Muscle of back (tissue), 13 donors: ENCODE measurements at places on chromosomes 2 and 18.

- DNase-seq: no peak
Measured at GRCh38 chr18:66124394-66124793, 373.6 kb downstream of the CDH7 start.

GRCh38 chr2:95323347-95324155 is 26.4 kb downstream of the KCNIP3 start:
- no peak for DNase-seq

DNA sequence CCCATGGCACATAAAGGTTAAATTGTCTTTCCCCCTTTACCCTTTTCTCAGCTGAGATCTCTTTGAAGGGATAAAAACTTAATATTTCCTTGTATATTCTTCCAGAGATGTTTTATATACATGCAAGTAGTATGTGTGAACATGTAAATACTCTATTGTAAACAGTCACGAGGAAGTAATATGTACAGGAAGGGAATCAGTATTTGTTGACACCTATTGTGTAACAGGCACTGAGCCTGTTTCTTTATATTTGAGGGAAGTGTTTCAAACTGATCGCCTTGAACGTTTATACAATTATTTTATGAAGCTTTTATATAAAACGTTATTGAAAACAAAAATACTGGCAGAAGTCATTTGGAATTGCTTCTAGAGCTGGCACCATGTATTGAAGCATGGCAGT is 13.2 kb downstream of the RALBP1 start:
- DNase-seq: no peak

DNA sequence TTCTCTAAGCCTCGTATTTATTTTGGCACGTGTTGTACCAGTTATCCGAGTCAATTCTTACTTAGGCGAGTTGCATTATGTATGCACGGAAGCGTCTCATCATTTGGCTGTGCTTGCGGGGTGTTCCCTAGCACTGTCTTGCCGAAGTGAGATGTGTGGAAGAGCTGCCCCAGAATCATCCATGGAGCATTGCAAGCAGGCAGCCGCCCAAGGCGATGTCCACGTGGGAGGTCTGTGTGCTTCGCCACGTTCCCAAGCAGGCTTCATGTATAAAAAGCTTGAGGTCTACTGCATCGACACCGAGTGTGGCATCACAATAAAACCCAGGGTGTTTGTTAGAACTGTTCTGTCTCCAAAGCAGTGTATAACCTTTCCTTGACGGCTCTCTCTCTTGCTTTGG is 849.9 kb downstream of the DCDC2C start:
- DNase-seq: peak; percentile 54

DNA sequence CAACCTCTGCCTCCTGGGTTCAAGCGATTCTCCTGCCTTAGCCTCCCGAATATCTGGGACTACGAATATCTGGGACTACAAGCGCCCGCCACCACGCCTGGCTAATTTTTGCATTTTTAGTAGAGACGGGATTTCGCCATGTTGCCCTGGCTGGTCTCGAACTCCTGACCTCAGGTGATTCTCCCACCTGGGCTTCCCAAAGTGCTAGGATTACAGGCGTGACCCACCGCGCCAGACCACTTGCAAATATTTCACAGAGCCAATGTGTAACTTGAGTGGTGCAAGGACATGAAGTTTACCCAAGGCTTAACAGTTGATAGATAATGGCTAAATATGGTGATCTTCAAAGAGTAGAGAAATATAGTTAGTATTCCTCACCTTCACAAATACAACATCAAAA is 14.1 kb upstream of the MTIF2 start:
- DNase-seq: no peak

DNA sequence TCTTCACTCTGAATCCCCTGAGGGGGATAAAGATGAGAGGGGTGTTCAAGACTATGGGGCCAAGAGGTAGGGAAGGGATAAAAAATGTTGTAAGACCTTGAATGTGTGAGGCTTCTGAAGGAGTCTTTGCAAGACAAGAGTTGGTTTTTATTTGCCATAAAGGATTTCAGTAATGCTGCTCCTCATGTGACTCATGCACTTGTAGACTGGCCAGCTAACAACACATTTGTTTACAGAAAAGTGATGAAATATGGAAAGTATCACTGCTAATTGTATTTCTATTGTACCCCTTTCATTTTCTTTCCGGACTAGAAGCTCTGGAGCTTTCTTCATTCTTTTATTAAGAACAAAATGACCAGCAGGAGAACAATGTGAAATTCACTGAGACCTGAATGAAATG is 782.1 kb downstream of the EPHA4 start:
- DNase-seq: peak; percentile 12

GRCh38 chr2:143691121-143691520 is 561.9 kb downstream of the ARHGAP15 start:
- DNase-seq: no peak

- no peak for DNase-seq
Measured at GRCh38 chr2:118667348-118667747, 180.1 kb downstream of the EN1 start.

- DNase-seq: no peak
Measured at GRCh38 chr2:171837736-171838135, 56.3 kb downstream of the SLC25A12 start.

- no peak for DNase-seq
Measured at GRCh38 chr18:76371301-76372203, 123.5 kb downstream of the ZNF516 start.

GRCh38 chr18:48391868-48392267 is 17.3 kb downstream of the ZBTB7C start:
- no peak for DNase-seq

DNA sequence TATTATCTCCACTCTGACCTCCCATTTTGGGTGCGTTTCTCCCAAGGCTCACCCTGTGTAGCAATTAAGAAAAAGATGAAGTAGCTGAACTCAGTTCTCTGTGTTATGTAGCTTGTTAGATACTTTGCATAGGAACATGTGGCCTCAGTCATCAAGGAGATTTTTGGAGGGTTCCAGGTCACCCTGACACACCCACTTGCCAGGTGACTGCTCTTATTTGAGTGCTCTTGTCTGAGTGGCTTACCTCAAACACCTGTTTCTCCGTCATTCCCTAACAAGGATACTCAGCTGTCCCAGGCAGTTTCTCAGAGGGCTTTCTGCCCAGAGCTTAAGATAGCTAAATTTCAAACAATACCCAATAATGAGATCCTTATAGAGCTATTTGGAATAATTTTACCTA is 577.2 kb upstream of the HNMT start:
- DNase-seq: no peak

GRCh38 chr2:157024129-157024528 is 233.4 kb upstream of the GALNT5 start:
- DNase-seq: no peak
